ENCODE measurements at places on chromosomes 2 and 18. TPM values are rescaled to one million over a fixed set of nuclear protein-coding genes. Genes with fewer than 3 reads are reported as not detected.

LAMA1 gene
- not detected for total RNA-seq

NEUROD1 gene
- not detected for total RNA-seq

GPR155 gene
- total RNA-seq, result 43.8 TPM

LCT gene
- 0.13 TPM for total RNA-seq

ATL2 gene
- total RNA-seq, result 43.4 TPM

MATN3 gene
- total RNA-seq, result not detected

ALK gene
- total RNA-seq, result not detected

DCAF17 gene
- 15.1 TPM for total RNA-seq

IL36B gene
- total RNA-seq, result not detected

TCF7L1 gene
- not detected for total RNA-seq

FEV gene
- total RNA-seq, result not detected

EFR3B gene
- total RNA-seq, result not detected

DAW1 gene
- not detected for total RNA-seq

KLHL14 gene
- not detected for total RNA-seq

ARHGAP28 gene
- not detected for total RNA-seq

RGPD4 gene
- total RNA-seq, result 0.05 TPM

SCN9A gene
- 0.13 TPM for total RNA-seq

RUFY4 gene
- 0.88 TPM for total RNA-seq

TRIM54 gene
- total RNA-seq, result not detected

MGAT4A gene
- total RNA-seq, result 95.2 TPM

CHN1 gene
- total RNA-seq, result 0.55 TPM

C2orf80 gene
- not detected for total RNA-seq

TGIF1 gene
- 15.9 TPM for total RNA-seq

BOLL gene
- total RNA-seq, result not detected

MYO1B gene
- total RNA-seq, result 2.2 TPM

KDSR gene
- 58.7 TPM for total RNA-seq

MARCHF7 gene
- 89.9 TPM for total RNA-seq

MCFD2 gene
- total RNA-seq, result 45.1 TPM

FSHR gene
- total RNA-seq, result not detected

HTR2B gene
- total RNA-seq, result not detected

NIFK gene
- total RNA-seq, result 72.6 TPM

PLEK gene
- total RNA-seq, result 1.9 TPM

MOGAT1 gene
- total RNA-seq, result not detected

SKOR2 gene
- total RNA-seq, result not detected

CLEC4F gene
- not detected for total RNA-seq

POTEI gene
- total RNA-seq, result not detected

MTCL1 gene
- 3.0 TPM for total RNA-seq

CCDC121 gene
- 1.4 TPM for total RNA-seq

ACKR3 gene
- total RNA-seq, result 5.4 TPM

STPG4 gene
- 0.34 TPM for total RNA-seq

CHRND gene
- total RNA-seq, result not detected

NEU2 gene
- total RNA-seq, result not detected

RRM2 gene
- total RNA-seq, result 332 TPM

RNF125 gene
- total RNA-seq, result 34.1 TPM
